Stimulated activated naive CD8-positive, alpha-beta T cell treated with anti-CD3 and anti-CD28 coated beads, Interleukin-15, amount 100 ng/mL, for 72 hours (primary cell): ENCODE measurements at places on chromosomes 16 and 17.

- DNase-seq: peak; percentile 72
These were observed 2.1 kb downstream of the GSE1 start for GRCh38 chr16:85615014-85615851.

- DNase-seq: no peak
These were observed 31.5 kb upstream of the B4GALNT2 start for GRCh38 chr17:49101054-49101534.

- no peak for DNase-seq
These were observed 109.5 kb downstream of the CDH8 start for GRCh38 chr16:61926766-61927165.

DNA sequence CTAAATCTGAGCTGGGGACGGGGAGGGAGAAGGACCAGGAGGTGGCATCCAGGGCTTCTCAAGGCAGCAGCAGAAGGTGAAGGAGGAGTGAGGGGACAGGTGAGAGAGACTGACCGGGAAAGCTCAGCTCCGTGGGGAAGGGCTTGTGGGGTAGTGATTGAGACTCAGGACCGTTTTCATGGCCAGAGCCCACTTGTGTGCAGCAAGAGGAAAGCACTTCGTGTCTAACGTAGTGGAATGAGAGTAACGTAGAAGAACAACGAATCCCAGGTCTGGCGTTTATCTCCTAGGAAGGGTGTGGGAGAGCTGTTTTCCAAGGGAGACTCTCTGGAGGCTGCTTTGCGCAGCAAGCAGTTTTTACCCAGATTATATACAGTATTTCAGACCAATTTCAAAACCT lies 1.3 kb upstream of the CDH3 start:
- no peak for DNase-seq

DNA sequence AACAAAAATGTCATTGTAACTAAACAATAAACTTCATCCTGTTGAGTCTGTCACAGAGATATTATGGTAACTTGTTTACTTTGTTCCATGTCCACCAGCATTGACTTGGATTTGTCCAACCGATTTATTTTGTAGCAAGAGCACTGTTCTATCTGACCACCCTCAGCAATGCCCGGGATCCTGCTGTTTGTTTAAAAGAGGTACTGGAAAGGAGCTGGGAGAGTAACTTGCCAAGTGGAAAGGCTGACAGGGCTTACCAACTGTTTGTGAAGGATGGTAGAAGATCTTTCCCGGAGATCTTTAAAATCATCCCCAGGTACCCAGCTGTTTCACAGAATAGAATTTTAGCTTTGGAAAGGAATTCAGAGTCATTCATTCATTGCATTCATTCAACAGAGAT lies 59.1 kb upstream of the BCAR1 start:
- no peak for DNase-seq

GRCh38 chr17:61846088-61846487 lies 17.2 kb downstream of the BRIP1 start:
- DNase-seq: no peak

GRCh38 chr16:51461255-51461654 lies 310.2 kb upstream of the SALL1 start:
- DNase-seq: no peak

- DNase-seq: no peak
These were observed 25.2 kb downstream of the CNGB1 start for GRCh38 chr16:57945740-57946138.

- no peak for DNase-seq
These were observed 30.7 kb downstream of the HIC1 start for GRCh38 chr17:2085648-2085949.

GRCh38 chr17:71409137-71409536 lies 711.7 kb upstream of the SOX9 start:
- no peak for DNase-seq

DNA sequence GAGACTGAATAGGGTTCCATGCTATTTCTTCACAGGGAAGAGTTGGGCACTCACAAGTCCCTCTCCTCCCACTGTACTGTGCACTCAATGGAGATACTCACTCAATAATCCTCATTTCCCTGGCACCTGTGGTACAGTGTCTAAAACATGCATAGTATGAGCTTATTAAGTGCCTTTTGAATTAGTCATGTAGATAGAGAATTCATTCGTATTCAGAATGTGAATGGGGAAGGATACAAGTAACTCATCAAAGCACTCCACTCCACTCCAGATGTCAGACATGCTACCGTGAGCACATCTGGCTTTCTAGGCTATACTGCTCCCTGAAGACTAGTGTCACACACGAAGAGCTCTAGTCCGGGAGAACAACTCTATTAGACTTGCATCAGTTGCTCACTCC lies 6.3 kb downstream of the C17orf75 start:
- no peak for DNase-seq
